ENCODE measurements at places on chromosomes 3 and 15.

GRCh38 chr3:33438881-33439545, 1.2 kb downstream of the UBP1 start:
- no peak for DNase-seq

- DNase-seq = no peak
Observed at GRCh38 chr15:47326410-47327333, 390.6 kb upstream of the SEMA6D start.

DNA sequence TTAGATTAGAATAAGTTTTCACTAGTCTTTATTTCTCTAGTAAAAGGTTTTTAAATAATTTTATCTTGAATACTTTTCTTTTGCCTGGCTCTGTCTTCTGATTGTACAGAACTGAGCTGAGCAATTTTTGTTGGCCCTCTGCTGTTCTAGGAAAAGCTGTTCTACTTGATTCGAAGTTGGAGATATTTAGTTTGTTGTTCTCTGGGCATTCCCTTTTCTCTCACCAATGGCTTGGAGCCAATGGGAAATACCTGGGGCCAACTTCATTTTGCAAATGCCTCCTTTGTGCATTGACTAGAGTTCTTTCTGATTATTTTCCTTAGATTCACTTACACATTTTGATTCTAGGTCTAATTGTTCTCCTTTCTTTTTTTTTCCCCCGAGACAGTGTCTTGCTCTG, 16.5 kb downstream of the ABHD5 start:
- DNase-seq = no peak

GRCh38 chr3:15443826-15444524, 16.6 kb downstream of the EAF1 start:
- peak; percentile 34 for DNase-seq

- DNase-seq = no peak
Observed at GRCh38 chr3:59766200-59766872, 716.5 kb upstream of the CFAP20DC start.

DNA sequence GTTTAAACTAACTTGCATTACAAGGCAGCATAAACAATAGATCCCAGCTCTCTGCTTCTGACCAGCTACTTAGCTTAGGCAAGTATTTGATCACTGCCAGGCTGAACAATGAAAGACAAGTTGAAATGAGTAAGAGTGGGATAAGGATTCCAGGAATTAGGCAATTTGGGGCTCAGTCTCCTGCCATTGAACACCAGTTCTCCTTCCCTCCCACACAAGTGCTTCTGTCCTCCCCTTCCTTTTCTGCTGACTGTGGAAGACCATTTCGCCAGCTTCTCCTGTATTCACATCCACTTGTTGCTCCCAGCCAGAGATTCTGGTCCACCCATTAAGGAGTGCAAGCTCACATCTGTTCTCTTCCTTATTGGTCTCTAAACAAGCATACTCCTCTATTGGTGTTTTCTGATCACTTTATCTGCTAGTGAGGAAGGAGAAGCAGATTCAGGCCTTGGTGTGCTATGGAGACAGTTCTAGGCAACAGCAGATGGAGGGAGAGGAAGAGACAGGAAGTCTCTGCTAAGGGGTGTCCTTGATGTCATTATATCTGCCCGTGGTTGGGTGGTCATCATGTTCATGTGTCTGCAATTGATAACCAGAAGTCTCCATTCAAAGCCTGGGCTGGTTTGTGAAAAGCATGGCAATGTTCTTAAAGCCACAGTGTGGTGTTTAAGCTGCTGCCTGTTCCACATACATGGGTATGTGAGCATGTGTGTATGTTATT, 121.5 kb downstream of the PLCL2 start:
- no peak for DNase-seq

- DNase-seq = no peak
Observed at GRCh38 chr3:15387735-15388134, 39.6 kb downstream of the METTL6 start.

GRCh38 chr3:5126586-5126985, 4.5 kb downstream of the ARL8B start:
- no peak for DNase-seq

DNA sequence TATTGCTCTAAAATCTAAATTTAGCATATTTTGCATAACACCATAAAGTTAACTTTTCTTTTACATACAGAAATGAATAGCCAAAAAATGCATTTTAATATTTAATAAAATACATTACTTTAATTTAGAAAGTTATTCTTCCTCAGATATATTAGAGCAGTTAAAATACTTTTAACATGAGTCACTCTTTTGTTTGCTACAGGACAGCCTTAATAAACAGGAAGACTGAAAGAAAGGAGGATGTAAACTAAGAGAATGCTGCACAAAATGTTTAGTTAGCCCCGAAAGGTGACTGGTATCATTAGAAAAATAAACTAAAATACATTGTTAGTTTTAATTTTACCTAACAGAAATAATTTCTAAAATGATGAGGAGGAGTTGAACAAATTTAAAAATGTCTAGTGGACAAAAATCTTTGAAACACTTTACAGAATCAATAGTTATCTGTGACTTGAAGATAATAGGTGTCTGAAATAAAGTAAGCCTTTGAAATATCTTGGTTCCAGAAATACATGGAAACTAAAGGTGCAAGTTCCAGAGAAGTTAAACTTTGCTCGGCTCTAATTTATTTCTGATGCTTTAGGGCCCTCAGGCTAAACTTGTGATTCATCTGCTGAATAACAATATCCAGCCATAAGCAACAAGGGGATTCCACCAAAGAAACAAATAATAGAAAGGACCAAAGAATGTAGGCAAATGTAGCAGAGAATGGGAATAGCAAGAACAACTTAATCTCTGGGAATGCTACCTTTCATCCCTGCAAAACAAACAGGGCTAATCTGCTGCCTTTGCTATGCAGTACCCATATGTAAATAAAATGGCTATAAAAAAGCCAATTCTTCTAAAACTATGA, 138.3 kb upstream of the UBP1 start:
- DNase-seq = no peak

- no peak for DNase-seq
Observed at GRCh38 chr15:87387766-87388165, 868.8 kb downstream of the NTRK3 start.

GRCh38 chr3:51935886-51936755, 5.6 kb downstream of the RRP9 start:
- DNase-seq = peak; percentile 34

- no peak for DNase-seq
Observed at GRCh38 chr3:45273681-45274515, 47.8 kb upstream of the TMEM158 start.

DNA sequence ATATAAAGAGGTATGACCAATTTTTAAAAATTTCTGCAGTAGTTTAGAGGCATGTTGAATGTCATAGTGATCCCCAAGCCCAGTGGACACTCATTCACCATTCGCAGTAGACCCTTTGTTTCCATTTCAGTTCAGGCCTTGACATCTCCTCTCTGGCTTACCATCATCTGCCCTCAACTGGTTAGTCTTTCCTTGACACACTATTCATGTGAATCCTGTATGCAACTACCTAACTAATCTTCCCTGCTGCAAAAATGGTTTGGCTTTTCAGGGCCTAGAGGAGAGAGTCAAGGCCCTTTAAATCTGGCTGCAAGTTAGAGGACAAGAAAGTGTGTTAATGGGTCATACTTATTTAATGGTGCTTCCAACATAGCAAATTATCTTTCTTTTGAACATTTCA, 10.9 kb downstream of the APH1B start:
- DNase-seq = no peak

- DNase-seq = no peak
Observed at GRCh38 chr3:107124885-107125284, 252.4 kb upstream of the CCDC54 start.

DNA sequence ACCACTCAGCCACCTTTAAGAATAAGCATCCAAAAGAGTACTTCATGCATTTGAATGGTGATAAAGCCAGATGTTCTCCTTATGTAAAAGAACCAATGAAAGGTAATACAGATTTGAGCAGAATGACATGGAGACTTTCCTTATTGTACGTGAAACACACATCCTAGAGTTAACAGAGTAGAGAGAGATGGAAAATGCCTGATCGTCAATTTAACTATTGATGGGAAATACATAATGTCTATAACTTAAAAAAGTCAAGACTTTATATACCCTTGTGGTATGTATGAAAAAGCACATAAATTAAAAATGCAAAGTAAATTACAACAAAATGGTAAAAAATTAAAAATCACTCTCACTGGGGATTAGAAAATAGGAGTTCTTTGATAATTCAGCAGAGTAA, 31.7 kb upstream of the PLSCR5 start:
- DNase-seq = no peak

DNA sequence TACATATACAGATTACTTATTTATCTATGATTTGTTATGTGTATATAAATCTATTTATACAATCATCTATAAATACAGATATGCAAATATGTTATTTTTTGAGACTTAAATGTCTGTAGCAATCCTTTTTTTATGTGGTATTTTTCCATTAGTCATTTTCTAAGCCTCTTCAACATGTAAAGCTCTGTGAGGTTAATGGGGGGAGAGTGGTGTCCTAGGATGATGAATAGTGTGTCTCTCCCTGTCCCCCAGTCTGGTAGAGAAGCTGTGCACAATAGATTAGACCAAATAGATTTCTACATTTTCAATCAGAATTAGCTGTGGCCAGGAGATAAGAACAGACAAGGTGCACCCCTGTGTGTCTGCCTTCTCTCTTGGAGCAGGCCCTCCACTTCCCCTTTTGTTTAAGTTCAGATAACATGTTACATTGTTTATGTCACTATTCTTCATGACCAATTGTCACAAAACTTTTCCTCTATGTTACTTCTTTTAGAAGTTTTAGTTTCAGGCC, 453.9 kb downstream of the LPP start:
- DNase-seq = no peak

- DNase-seq = no peak
Observed at GRCh38 chr3:14274999-14275961, 96.7 kb downstream of the LSM3 start.

- no peak for DNase-seq
Observed at GRCh38 chr15:42665827-42666226, 71.1 kb downstream of the CDAN1 start.

DNA sequence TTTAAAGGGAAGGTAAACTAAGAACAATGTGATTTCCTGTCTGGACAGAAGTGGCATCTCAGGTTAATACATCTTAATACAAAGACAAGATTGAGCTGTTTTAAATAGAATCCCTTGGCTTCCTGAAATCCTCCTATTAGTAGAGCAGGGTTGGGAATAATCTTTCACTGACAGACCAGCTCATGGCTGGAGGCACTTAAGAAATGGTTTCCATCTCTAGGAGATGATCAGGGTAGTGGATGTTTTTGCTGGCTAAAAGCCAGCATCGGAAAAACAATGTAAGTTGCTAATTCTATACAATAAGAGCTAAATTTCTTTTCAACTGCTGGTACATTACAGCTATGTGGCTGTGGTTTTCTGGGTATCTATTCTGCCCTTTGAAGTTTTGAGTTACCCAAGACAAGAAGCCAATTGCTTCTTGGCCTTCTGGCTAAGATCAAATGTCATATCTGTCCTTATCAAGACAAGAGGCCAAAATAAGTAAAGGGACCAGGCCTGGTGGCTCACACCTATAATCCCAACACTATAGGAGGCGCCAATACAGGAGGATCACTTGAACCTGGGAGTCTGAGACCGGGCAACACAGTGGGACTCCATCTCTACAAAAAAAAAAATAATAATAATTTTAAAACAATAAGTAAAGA, 49.6 kb downstream of the SHQ1 start:
- DNase-seq = no peak

DNA sequence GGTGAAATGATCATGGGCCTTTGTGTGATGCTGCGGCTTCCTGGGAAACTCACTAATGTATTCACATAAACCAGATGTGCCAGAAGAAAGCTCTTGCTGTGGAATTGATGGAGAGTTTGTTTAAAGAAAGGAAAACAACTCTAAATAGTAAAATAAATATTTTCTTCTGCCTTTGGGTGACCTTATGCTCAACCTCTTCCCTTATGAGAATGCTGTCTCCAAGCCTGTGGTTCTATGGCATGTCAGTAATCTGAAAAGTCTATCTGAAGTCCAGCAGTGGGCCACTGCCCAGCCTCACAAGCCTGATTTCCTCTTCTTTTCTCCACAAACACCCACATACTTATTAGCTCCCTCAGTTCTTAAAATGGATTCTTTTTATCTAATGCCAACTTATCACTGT, 49.9 kb upstream of the PHLDB2 start:
- no peak for DNase-seq

DNA sequence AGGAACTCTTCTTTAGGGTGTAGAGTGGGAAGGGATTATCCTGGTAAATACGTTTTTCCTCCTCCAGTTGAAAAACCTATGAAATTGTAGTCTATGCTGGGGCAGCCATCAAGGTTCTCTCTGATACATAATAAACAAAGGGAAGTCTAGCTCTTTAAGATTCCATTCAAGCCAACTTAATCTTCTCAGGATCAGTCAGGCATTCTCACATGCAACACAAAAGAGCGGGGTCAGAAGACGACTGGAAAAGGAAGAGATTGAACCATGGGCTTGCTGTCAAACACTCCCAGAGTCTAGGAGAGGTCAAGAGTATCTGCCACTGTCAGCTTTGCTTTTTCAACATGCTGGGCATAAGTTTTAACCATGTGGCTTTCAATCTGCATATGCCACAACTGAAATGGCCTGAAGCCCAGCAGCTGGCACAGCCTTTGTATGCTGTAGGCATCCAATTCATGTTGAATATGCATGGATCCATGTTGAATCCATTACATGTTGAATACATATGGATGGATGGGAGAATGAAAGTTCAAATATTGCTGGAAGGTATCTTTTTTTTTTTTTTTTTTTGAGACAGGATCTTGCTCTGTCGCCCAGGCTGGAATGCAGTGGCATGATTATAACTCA, 8.5 kb downstream of the TRAT1 start:
- DNase-seq = no peak

- DNase-seq = no peak
Observed at GRCh38 chr3:64093211-64093610, 69.9 kb upstream of the PSMD6 start.

DNA sequence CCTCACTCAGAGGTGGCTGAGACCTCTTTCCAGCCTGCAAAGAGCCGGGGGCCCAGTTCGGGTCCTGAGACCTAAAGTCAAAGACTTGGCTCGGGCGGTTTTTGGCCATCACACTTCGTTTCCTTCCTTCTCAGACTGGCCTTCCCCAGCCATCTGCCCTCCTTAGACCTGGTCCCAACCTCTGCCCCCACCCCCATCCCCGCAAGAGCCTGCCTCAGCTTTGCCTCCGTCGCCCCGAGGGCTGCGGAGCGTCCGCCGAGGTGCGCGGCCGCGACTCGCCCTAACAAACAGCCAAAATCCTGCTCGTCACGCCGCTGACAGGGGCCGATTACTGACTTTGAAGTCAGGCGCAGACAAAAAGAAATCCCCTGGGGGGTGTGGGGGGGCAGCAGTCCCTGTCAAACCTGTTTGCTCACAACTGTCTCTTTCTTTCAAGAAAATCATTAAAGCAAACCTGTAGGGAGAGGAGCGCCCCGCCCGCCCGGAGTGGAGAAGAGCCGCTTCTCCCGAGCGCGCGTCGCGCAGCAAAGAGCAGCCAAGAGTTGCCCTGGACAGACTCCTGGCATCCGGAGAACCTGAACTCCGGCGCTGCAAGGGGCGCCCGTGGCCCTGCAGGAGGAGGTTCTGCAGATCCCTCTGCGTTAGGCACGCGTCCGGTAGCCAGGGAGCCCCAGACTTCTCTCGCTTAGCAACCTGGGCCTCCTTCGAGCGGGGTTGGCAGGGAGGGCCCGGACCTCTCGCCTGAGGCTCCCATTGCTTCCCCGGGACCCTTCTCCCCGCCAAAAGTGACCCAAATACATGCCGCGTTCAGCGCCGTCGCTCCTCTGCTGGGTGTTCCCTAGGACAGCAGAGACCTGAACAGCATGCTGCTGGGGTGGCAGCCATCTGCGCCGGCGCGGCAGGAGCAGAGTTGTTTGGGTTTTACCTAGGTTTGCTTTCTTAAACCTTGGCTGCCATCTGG, 4.5 kb downstream of the SOX14 start:
- no peak for DNase-seq

- peak; percentile 34 for DNase-seq
Observed at GRCh38 chr15:50767332-50767861, 1.9 kb upstream of the SPPL2A start.

All from ureter (tissue), 1 donor.